Activated T-cell treated with anti-CD3 and anti-CD28 coated beads, Interleukin-2, amount 50 U/mL, for 48 hours (primary cell): ENCODE measurements at places on chromosomes 5 and 9.

GRCh38 chr9:32716955-32717543 lies 66.3 kb upstream of the TMEM215 start:
- DNase-seq, result no peak

DNA sequence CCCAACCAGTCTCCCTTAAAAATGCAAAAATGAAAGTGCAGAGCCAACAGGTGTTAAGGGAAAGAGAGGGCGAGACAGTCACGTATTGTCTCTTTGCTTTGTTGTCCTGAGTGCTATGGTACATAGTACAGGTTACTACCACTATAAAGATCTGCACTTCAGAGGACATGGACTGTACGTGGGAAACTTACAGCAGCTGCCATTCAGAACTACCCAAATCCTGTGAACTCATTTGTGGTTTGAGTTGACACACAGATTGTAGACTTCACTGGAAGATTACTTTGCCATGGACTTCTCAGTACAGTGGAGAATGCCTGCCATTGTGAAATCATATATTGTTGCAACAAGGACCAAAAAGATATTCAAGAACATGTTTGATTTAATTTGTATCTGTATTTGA lies 34.8 kb downstream of the FBXO38 start:
- no peak for DNase-seq

GRCh38 chr5:132100672-132101261 lies 27.2 kb downstream of the CSF2 start:
- DNase-seq, result peak; percentile 77

DNA sequence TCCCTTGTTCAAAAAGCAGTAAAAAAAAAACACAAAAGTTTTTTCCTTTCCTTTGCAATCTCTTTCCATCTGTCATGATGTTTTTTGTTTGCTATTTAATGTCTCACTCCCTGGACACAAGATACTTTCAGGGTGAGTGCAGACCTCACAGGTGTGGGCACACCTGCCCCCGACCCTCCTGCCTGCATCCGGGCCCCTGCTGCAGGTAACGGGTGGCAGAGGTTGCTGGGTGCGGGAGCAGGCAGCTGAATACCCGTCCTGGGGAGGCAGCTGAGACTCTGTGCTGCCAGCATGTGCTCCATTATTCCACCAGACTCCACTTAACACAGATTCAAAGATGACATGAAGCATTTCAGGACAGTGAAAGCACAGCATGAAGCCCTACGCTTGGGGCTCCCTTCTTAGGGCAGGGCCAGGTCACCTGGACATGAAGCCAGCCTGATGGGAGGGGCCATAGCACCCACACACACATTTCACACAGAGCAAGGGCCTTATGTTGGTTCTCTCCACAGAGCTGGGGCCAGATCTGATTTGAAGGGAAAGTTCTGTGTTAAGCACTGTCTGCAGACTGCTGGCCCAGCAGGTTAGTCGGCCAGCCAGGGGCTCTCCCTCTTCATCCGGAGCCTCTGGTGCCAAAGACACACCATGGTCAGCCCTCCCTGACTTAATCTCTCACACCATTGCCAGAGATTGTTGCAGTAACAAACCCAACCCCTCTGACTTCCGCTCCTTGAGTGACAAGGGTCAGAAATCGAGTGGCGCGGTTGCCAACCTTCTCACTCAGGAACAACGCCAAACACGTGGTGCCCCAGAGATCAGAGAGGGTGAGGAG lies 13.0 kb downstream of the NEK6 start:
- DNase-seq, result no peak

GRCh38 chr9:129696944-129697655 lies 31.7 kb downstream of the PRRX2 start:
- peak; percentile 61 for DNase-seq
